ENCODE measurements at places on chromosomes 16 and 17. TPM values are rescaled to one million over a fixed set of nuclear protein-coding genes. Genes with fewer than 3 reads are reported as not detected.

GRCh38 chr17:50514936-50515702 lies 6.9 kb downstream of the MYCBPAP start:
- no peaks in the 10 kb centered on the region for H3K36me3 ChIP-seq
- H3K27me3 ChIP-seq: no peaks in the 10 kb centered on the region
- peak overlapping the region; percentile 12 for H3K27ac ChIP-seq
- H3K4me1 ChIP-seq: peaks cover 4% of the 10 kb centered on the region
- no peak overlapping the region for H3K4me3 ChIP-seq

DNA sequence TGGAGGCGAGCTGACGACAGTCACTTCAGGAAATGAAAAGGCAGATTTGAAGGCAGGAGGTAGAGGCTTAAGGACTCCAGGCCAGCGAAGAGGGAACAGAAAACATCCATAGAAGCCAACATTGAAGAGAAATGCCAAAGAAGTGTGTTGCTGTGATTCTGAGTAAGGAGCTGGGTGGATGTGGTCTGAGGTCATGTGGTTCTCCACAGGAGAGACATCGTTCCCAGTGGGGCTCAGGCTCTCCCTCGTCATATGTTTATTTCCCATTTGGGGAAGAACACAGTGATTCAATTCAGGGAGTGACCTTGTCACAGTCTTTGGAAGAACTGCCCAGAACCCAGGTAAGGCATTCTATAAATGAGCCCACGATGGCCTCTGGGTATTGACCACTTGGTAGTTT lies 6.6 kb upstream of the PMP22 start:
- no peak overlapping the region for H3K4me3 ChIP-seq
- H3K36me3 ChIP-seq: no peaks in the 10 kb centered on the region
- no peak for DNase-seq
- no peak overlapping the region for H3K27ac ChIP-seq
- H3K27me3 ChIP-seq: no peaks in the 10 kb centered on the region

DNA sequence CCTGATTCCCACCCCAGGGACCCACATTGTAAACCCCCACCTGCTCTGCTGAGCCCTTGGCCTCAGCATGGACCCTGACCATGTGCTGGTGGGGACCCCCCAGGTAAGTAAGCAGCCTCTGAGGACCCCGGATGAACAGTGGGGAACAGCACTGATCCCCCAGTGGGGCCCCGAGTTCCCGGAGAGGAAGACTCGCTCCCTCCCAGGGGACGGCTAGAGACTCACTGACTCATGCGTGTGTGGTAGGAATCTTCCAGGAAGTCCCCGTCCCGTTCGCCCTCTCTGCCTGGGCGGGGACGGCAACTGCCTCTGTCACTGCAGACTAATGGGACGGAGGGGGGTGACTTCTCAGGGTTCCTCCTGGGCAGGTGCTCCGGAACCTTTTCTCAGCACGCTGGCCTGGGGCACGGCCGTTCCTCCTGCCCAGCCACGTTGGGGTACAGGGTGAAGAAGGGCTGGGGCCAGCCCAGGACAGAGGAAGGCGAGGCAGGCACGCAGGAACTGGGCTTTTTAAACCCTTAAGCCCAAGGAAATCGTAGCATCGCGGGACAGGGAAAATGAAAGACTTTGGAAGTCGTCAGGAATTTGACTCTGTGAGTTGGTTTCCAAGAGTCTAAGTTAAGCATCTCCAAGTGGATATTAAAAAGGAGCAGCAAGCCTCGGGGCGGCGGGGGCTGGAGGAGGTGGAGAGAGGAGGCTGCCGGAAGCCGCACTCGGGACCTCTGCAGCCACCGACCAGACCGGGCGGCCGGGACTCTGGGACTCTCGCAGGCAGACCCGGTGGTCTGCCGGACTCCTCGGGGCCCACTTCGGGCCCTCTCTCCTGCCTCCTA lies 178.7 kb downstream of the SEC14L1 start:
- peaks cover 32% of the 10 kb centered on the region for H3K4me1 ChIP-seq
- peak; percentile 95 for DNase-seq
- H3K27ac ChIP-seq: peak overlapping the region; percentile 94
- H3K4me3 ChIP-seq: peak overlapping the region; percentile 33

GRCh38 chr16:610513-611381 lies 20.0 kb upstream of the WFIKKN1 start:
- DNase-seq: no peak
- no peaks in the 10 kb centered on the region for H3K27me3 ChIP-seq
- no peaks in the 10 kb centered on the region for H3K36me3 ChIP-seq
- no peak overlapping the region for H3K27ac ChIP-seq

The LITAFD gene
- total RNA-seq: not detected

The ZG16 gene
- not detected for total RNA-seq
